Breast epithelium (tissue), 4 donors: ENCODE measurements at places on chromosomes 3 and 15. TPM values are rescaled to one million over a fixed set of nuclear protein-coding genes. Genes with fewer than 3 reads are reported as not detected.

PPP1R14D gene
- total RNA-seq: not detected

SYNM gene
- 319 TPM for total RNA-seq

DNA sequence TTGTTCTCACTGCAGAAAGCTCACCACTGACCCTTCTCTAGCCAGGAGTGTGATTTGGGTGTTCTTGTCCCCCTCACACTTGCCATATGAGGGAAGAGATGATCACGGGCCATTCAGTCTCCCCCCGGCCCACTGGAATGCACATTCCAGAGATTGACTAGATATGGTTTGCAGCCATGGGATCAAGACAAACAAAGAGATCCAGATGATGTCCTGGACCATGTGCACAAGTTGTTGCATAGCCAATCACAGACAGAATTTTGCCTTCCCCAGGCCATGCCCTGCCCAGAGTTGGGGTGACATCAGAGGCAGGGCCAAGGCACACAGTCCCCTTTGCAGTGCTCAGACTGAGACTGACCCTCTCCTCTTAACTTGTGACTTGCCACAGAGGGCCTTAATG, 14.8 kb downstream of the MUC13 start:
- no peak for DNase-seq

DNA sequence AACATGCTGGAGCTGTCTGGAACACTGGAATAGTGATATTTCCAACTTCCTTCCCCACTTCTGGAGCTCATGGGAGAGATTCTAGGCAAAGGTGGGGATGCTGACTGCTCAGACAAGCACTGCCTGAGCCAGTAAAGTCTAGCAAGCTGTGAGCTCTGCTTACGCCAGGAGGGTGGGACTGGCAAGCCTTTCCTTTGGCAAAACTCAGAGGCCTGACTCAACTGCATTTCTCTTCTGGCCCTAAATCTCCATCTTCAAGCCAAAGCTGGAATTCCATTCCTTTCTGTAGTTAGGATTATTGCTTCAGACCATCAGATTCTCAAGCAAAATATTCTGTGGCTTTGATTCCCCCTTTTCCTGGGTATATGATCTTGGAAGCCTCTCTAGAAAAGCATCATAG, 20.3 kb upstream of the EPB42 start:
- no peak for DNase-seq

NDN gene
- total RNA-seq: 105 TPM

LCTL gene
- not detected for total RNA-seq

DNA sequence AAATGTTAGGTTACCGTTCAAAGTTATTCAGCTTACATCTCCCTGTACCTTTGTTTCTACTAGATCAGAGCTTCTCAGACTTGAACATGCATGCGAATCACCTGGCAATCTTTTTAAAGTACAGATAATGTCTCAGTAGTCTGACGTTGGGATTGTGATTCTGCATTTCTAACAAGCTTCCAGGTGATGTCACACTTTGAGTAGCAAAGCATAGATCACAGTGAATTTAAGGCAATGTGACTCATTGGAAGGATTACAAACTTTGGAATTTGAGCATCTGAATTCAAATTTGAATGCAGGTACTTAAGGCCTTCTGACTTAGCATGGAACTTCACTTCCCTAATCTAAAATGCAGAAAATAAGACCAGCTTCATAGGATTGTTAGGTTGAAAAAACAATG, 10.8 kb upstream of the ZMAT3 start:
- DNase-seq: no peak

PHC3 gene
- total RNA-seq: 87.2 TPM
